ENCODE measurements at places on chromosomes 12 and 14. TPM values are rescaled to one million over a fixed set of nuclear protein-coding genes. Genes with fewer than 3 reads are reported as not detected.

Gene SAMD4A
- 31.2 TPM for total RNA-seq

DNA sequence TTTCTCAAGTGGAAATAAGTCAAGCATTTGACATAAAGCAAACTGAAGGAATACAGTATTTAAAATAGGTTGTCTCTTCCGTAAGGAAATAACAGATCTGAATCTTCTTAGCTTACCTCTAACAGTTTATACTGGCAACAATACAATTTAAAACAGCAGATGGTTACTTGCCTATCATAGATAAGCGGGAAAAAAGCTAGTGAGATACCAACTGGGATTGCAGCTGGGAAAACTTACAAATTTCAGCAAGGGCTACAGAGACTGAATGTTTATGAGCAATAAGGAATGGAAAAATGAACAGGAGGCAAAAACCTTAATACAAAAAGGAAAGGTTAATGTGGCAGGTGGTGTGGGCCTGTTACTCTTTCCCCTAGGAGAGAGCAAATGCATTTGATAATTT is 220.0 kb downstream of the RASSF9 start:
- DNase-seq, result peak; percentile 56

DNA sequence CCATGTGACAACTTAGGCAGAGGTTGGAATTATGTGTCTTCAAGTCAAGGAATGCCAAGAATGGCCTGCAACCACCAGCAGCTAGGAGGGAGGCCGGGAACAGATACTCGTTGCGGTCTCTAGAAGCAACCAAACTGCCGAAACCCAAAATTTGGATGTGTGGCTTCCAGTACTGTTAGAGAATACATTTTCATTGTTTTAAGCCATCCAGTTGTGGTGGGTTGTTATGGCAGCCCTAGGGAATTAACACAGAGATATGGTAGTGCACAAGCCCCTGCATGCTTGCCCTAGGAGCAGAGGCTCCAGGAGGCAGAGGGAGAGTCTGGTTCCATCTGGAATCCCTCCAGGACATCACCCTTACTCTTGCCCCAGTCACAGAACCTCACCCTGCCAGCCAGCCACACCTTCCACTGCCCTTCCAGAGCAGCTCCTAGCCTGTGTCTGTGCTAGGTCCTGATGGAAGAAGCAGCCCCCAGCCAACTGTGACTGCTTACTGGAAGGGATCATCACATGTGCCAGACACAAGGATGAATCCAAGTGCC is 19.5 kb downstream of the PITPNM2 start:
- DNase-seq, result no peak

GRCh38 chr12:82996168-82996812 is 309.6 kb downstream of the TMTC2 start:
- DNase-seq, result no peak

DNA sequence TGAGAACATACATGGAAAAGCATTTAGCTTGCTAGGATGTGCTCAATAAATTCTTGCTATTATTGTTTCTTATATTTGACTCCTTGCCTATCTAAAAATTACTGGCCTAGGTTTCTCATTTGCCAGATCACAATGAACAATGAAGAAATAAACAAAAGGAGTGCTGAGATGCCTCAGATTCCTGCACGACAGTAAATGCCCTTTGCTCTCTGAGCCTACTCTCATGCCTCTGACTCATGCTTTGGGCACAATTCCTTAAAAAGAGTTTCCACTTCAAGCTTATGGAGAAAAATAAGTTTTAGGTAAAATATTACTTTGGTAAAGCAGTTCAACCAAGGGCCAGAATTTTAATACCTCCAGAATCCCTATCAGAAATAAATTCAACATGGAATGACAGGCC is 30.9 kb downstream of the GRIN2B start:
- DNase-seq, result no peak
